ENCODE measurements at places on chromosomes 1 and 21. TPM values are rescaled to one million over a fixed set of nuclear protein-coding genes. Genes with fewer than 3 reads are reported as not detected.

Gene PRR9
- total RNA-seq, result not detected

Gene PLA2G2A
- not detected for total RNA-seq

Gene KLHDC9
- total RNA-seq, result not detected

Gene RNU1-4
- total RNA-seq, result 2,369 TPM

Gene CCDC17
- 2.5 TPM for total RNA-seq

Gene CEP350
- total RNA-seq, result 41.2 TPM

Gene SPRR2E
- total RNA-seq, result not detected

Gene MSH4
- total RNA-seq, result 0.60 TPM

Gene APOBEC4
- not detected for total RNA-seq

Gene HLX
- total RNA-seq, result 8.2 TPM

Gene TDRD5
- not detected for total RNA-seq

Gene PEA15
- 61.0 TPM for total RNA-seq

GRCh38 chr1:237042526-237042891, 525 bp downstream of the RYR2 start:
- DNase-seq, result no peak
- H3K36me3 ChIP-seq, result no peaks in the 10 kb centered on the region
- peaks cover 46% of the 10 kb centered on the region for H3K27me3 ChIP-seq
- peaks cover 12% of the 10 kb centered on the region for H3K4me1 ChIP-seq
- H3K4me3 ChIP-seq, result peak overlapping the region; percentile 54
- H3K27ac ChIP-seq, result no peak overlapping the region

GRCh38 chr1:234396871-234397270, 23.6 kb downstream of the COA6 start:
- peaks cover 36% of the 10 kb centered on the region for H3K4me1 ChIP-seq
- DNase-seq, result no peak
- H3K27me3 ChIP-seq, result no peaks in the 10 kb centered on the region
- H3K27ac ChIP-seq, result peak overlapping the region; percentile 81
- no peak overlapping the region for H3K4me3 ChIP-seq
- H3K36me3 ChIP-seq, result peaks cover 56% of the 10 kb centered on the region

- no peak overlapping the region for H3K4me3 ChIP-seq
- H3K4me1 ChIP-seq, result no peaks in the 10 kb centered on the region
- no peak overlapping the region for H3K27ac ChIP-seq
- H3K27me3 ChIP-seq, result no peaks in the 10 kb centered on the region
- no peak for DNase-seq
Observed at GRCh38 chr21:39715804-39716397, 29.1 kb upstream of the IGSF5 start.

DNA sequence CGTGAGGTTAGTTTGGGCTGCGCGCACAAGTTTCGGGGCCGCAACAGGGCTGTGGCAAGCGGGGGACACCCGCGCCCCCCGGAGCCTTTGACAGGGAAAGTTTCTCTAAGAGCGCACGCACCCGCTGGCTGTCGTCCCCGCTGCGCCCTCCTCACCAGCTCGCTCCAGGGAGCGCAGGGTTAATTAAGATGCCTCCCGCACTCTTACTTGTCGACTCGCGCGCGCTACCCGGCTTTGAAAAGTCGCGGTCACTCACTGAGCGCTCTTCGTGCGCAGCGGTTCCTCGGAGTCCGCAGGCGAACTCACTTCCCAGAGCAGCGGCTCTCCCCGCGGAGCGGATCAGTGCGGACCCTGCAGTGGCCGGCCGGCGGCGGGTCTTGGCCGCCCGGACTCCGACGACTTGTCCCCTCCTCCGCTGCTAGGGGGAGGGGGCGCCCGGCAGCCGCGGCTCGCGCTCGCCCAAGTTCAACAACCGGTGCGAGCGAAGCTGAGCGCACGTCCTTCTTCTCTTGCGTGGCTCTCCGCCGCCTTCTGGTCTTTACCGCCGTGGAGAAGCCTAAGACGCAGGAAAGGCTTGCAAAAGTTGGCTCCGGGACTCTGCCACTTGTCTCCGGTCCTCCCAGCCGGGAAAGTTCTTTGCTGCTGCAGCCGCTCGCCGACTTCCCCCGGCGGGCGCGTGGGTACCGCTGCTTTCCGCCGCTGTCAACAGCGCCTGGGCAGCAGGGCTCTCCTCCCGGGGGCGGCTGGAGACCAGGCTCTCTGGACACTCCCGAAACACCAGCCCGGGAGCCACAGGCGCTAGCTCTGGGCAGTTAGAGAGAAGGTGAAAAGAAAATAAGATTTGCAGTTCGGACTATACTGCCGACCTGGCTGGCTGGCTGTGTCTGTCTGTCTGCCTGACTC, 506 bp downstream of the JUN start:
- peak; percentile 63 for DNase-seq
- peaks cover 21% of the 10 kb centered on the region for H3K4me1 ChIP-seq
- peak overlapping the region; percentile 91 for H3K4me3 ChIP-seq
- peak overlapping the region; percentile 93 for H3K27ac ChIP-seq

- no peaks in the 10 kb centered on the region for H3K36me3 ChIP-seq
- no peak overlapping the region for H3K27ac ChIP-seq
- DNase-seq, result no peak
- H3K4me1 ChIP-seq, result no peaks in the 10 kb centered on the region
- H3K4me3 ChIP-seq, result no peak overlapping the region
- H3K27me3 ChIP-seq, result no peaks in the 10 kb centered on the region
Observed at GRCh38 chr1:71649608-71650007, 568.8 kb upstream of the ZRANB2 start.

DNA sequence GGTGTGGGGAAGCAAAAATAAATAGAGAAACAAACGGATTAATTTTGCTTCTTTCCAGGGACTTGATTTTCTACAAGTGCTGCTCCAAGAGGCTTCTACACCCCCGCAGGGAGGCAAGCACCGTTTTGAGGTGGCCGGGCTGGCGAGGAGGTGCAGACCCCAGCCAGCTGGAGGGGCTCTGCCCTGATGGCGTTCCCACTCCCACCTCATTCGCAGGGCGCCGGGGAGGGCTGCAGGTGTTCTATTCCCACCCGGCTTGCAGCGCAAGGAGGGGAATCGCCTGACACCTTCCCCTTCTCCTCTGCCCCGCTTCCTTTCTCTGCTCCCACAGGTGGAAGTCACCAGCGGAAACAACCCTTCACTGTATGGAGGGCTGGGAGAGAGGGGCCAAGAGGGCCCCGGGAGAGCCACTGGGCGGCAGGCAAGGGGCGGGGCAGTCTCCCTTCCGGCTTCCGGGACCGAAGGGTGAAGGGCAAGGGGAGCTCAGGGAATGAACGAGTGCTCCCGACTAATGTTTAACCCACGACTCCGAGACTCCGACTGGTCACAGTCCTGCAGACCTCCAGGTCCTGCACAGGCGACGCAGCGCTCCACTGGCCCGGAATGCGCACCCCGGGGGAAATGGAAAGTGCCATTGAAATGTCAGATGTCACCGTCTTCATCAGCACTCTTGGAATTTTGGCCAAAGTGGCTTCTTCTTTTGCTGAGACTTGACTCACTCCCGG, 29.1 kb downstream of the TEX35 start:
- H3K4me3 ChIP-seq, result peak overlapping the region; percentile 87
- no peaks in the 10 kb centered on the region for H3K27me3 ChIP-seq
- H3K27ac ChIP-seq, result peak overlapping the region; percentile 72
- peak; percentile 32 for DNase-seq

DNA sequence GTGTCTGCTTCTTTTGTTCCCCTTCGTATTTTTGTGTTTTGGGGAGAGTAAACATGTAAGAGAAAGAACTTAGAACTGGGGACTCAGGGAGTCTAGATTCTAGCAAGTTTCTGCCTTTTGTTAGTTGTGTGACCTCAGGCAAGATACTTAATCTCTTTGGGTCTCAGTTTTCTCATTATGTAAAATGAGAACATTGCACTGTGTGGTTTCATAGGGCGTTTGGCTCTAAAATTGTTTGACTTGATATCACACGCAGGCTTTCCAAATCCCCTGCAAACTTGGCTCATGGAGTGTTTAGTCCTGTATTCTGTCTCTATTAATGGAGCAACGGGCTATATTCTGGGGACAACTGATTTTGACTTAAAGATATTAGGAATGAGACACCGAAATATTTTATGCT, 57.7 kb downstream of the NTNG1 start:
- H3K36me3 ChIP-seq, result no peaks in the 10 kb centered on the region
- no peaks in the 10 kb centered on the region for H3K27me3 ChIP-seq
- H3K4me3 ChIP-seq, result no peak overlapping the region
- DNase-seq, result no peak

DNA sequence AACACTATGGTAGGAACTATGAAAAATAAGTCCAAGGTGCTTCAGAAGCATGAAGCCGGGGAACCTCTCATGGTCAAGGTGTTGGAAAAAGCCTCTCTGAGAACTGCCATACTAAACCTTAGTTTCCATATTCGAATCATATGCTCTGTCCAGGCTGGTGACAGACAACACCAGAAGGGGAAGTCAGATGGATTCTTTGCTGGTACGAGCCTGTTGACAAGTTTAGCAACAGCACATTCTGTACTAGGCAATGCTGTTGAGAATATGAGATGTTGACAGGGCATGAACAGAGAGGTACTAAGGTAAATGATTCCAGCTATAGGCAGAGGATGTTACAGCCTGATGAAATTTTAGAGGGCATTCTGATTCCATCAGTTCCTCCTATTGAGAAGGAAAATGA, 461.3 kb upstream of the ZRANB2 start:
- no peak overlapping the region for H3K27ac ChIP-seq
- H3K27me3 ChIP-seq, result no peaks in the 10 kb centered on the region
- no peaks in the 10 kb centered on the region for H3K36me3 ChIP-seq
- DNase-seq, result no peak
- H3K4me3 ChIP-seq, result no peak overlapping the region

GRCh38 chr1:16085522-16085921, 12.1 kb upstream of the FAM131C start:
- H3K27ac ChIP-seq, result no peak overlapping the region
- DNase-seq, result no peak
- H3K4me3 ChIP-seq, result no peak overlapping the region
- no peaks in the 10 kb centered on the region for H3K4me1 ChIP-seq
- peaks cover 2% of the 10 kb centered on the region for H3K27me3 ChIP-seq

- H3K36me3 ChIP-seq, result no peaks in the 10 kb centered on the region
- no peak overlapping the region for H3K27ac ChIP-seq
- no peaks in the 10 kb centered on the region for H3K4me1 ChIP-seq
Observed at GRCh38 chr1:75677443-75677842, 47.1 kb upstream of the ACADM start.

- H3K4me1 ChIP-seq, result peaks cover 31% of the 10 kb centered on the region
- no peak overlapping the region for H3K4me3 ChIP-seq
- H3K36me3 ChIP-seq, result no peaks in the 10 kb centered on the region
- DNase-seq, result no peak
- no peaks in the 10 kb centered on the region for H3K27me3 ChIP-seq
Observed at GRCh38 chr1:66304128-66304527, 229.8 kb upstream of the SGIP1 start.

- H3K27ac ChIP-seq, result no peak overlapping the region
- H3K36me3 ChIP-seq, result no peaks in the 10 kb centered on the region
- no peaks in the 10 kb centered on the region for H3K4me1 ChIP-seq
- no peak for DNase-seq
- H3K4me3 ChIP-seq, result no peak overlapping the region
- H3K27me3 ChIP-seq, result peaks cover 4% of the 10 kb centered on the region
Observed at GRCh38 chr1:227357171-227357926, 39.1 kb upstream of the CDC42BPA start.

- H3K36me3 ChIP-seq, result no peaks in the 10 kb centered on the region
- peaks cover 11% of the 10 kb centered on the region for H3K27me3 ChIP-seq
- H3K4me1 ChIP-seq, result no peaks in the 10 kb centered on the region
- no peak for DNase-seq
- no peak overlapping the region for H3K4me3 ChIP-seq
- H3K27ac ChIP-seq, result no peak overlapping the region
Observed at GRCh38 chr21:34762786-34763185, 94.0 kb downstream of the CLIC6 start.

- DNase-seq, result no peak
- peaks cover 13% of the 10 kb centered on the region for H3K27me3 ChIP-seq
- no peak overlapping the region for H3K4me3 ChIP-seq
- no peak overlapping the region for H3K27ac ChIP-seq
- no peaks in the 10 kb centered on the region for H3K36me3 ChIP-seq
Observed at GRCh38 chr1:35860696-35861095, 22.3 kb upstream of the AGO1 start.

GRCh38 chr1:33606272-33606671, 133.8 kb downstream of the ZSCAN20 start:
- no peaks in the 10 kb centered on the region for H3K4me1 ChIP-seq
- DNase-seq, result no peak
- H3K36me3 ChIP-seq, result no peaks in the 10 kb centered on the region
- H3K4me3 ChIP-seq, result no peak overlapping the region
- no peaks in the 10 kb centered on the region for H3K27me3 ChIP-seq

GRCh38 chr1:36843027-36843426, 191.3 kb downstream of the GRIK3 start:
- DNase-seq, result no peak
- no peak overlapping the region for H3K4me3 ChIP-seq
- no peaks in the 10 kb centered on the region for H3K4me1 ChIP-seq
- H3K27ac ChIP-seq, result no peak overlapping the region
- no peaks in the 10 kb centered on the region for H3K27me3 ChIP-seq

- peaks cover 56% of the 10 kb centered on the region for H3K36me3 ChIP-seq
- H3K4me3 ChIP-seq, result peak overlapping the region; percentile 93
- H3K4me1 ChIP-seq, result peaks cover 64% of the 10 kb centered on the region
- H3K27ac ChIP-seq, result peak overlapping the region; percentile 19
- no peak for DNase-seq
- H3K27me3 ChIP-seq, result no peaks in the 10 kb centered on the region
Observed at GRCh38 chr1:226735576-226735975, 3.5 kb downstream of the ITPKB start.

DNA sequence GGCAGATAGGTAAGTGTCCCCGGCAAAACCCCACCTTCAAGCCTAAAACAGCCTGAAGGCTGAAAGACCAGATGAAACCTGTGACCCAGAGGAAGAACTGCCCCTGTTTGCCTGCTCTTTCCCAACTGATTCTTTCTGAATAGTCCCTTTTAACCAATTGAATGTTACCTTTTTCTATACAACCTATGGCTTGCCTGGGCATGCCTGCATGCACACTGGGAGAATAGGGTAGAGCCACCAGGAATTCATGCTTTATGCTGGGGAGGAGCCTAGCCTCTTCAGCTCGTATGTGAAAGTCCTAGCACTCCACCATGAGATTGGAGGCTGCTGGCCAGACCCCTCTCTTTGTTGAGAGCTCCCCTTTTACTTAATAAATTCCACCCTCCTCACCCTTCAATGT, 340.0 kb downstream of the PTBP2 start:
- no peaks in the 10 kb centered on the region for H3K36me3 ChIP-seq
- no peaks in the 10 kb centered on the region for H3K27me3 ChIP-seq
- no peaks in the 10 kb centered on the region for H3K4me1 ChIP-seq
- no peak overlapping the region for H3K4me3 ChIP-seq
- H3K27ac ChIP-seq, result no peak overlapping the region

DNA sequence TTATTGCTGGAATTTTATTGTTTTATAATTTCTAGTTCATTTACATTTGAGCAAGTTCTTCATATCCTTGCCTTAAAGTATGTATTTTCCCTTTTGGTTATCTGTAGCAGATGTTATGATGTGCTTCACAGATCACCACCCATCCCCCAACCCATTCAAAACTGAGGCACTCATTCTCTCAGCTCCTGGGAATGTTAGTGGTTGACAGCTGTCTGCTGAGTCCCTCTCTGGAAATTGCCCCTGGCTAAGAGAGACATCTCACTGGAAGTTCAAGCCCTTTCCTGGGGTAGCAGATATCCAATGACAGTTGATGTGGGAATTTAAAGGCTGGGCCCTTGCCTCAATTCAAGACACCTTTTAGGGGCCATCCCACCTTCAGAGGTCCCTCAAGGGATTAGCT, 4.3 kb upstream of the DPYD start:
- no peak overlapping the region for H3K27ac ChIP-seq
- no peak for DNase-seq
- no peaks in the 10 kb centered on the region for H3K36me3 ChIP-seq
- H3K4me3 ChIP-seq, result no peak overlapping the region
- peaks cover 2% of the 10 kb centered on the region for H3K27me3 ChIP-seq
- H3K4me1 ChIP-seq, result peaks cover 29% of the 10 kb centered on the region
